ENCODE measurements at places on chromosomes 6 and 20.

DNA sequence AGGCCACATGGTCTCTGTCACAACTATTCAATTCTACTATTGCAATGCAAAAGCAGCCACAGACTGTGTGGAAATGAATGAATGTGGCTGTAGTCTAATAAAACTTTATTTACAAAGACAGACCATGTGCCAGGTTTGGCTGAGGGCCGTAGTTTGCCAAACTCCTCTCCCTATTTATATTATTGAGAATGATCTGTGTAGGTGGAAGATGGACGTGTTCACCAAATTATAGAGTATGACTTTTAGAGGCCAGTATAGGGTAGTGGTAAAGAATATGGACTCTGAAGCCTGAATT, 125.7 kb upstream of the MYLIP start:
- DNase-seq = no peak

DNA sequence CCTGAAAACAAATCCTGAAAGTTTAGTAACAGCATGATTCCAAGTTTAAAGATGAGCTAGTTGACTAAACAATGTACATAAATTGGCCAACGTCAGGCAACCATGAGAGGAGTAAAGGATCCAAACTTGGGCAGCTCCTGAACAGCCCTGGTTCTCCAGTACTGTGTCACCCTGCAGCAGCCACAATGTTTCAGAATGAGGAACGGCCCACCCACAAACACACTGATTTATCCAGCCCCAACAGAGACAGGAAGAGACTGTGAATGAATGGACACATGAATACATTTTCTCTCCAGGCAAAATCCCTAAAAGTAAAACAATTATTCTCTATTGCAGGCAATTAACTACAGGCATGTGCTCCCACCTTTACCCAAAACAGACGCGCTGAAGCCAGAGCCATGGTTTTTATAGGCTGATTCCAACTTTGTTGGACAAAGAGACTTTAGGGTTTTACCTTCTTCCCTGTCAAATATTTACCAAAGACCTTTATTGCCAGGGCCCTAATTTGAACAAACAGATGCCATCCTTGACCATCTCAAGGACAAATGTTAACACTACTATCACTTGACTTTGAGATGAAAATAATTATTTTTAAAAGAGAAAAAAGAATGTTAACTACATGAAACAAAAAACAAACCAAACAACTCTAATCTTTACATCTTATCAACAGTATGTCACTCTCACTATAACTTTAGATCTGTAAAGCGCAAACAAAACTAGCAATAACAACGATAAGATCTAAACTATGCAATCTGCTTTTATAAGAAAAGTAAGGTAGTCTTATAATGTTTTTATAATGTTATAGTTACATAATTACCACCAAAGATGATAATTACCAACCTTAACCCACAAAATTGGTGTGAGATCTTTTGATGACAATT, 22.9 kb downstream of the CNKSR3 start:
- DNase-seq = no peak

DNA sequence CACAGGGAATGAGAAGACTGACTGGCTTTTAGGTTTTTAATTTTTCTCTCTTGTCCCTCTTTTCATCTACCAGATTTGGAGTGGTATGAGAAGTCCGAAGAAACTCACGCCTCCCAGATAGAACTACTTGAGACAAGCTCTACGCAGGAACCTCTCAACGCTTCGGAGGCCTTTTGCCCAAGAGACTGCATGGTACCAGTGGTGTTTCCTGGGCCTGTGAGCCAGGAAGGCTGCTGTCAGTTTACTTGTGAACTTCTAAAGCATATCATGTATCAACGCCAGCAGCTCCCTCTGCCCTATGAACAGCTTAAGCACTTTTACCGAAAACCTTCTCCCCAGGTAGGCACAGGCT, 644 bp downstream of the MAD2L1BP start:
- no peak for DNase-seq

- no peak for DNase-seq
Measured at GRCh38 chr20:22576733-22577514, 7.4 kb downstream of the FOXA2 start.

- DNase-seq = no peak
Measured at GRCh38 chr20:63982937-63983336, 2.0 kb downstream of the PRPF6 start.

GRCh38 chr20:54292185-54292584, 84.3 kb downstream of the PFDN4 start:
- DNase-seq = no peak

GRCh38 chr6:136236466-136237293, 13.4 kb downstream of the MTFR2 start:
- DNase-seq = no peak

DNA sequence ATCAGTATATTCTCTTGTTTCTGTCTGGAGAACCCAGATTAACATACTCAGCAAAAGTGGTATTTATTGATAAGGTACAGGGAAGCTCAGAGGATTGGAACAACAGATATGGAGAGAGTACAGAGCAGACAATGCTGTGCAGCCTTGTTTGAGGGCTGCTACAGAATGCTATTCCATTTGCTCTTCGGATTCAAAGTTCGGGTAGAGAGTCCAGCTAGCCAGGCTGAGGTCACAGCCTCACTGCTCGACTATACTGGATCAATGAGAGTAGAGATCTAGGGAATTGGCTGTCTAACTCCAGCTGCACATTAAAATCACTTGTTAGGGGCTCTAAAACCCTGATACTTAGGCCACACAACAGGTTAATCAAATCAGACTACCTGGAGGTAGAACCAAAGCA, 200.1 kb upstream of the BTBD3 start:
- DNase-seq = no peak

- no peak for DNase-seq
Measured at GRCh38 chr20:19375801-19376200, 163.4 kb downstream of the SLC24A3 start.

GRCh38 chr6:127855542-127856159, 45.2 kb downstream of the THEMIS start:
- DNase-seq = no peak

- no peak for DNase-seq
Measured at GRCh38 chr20:38499366-38499765, 26.7 kb downstream of the RALGAPB start.

GRCh38 chr6:31112478-31112877, at the start of gene C6orf15:
Gene C6orf15 (minus strand): TSS chr6:31112575. CDS start chr6:31112555, 20 bp downstream.
- no peak for DNase-seq

DNA sequence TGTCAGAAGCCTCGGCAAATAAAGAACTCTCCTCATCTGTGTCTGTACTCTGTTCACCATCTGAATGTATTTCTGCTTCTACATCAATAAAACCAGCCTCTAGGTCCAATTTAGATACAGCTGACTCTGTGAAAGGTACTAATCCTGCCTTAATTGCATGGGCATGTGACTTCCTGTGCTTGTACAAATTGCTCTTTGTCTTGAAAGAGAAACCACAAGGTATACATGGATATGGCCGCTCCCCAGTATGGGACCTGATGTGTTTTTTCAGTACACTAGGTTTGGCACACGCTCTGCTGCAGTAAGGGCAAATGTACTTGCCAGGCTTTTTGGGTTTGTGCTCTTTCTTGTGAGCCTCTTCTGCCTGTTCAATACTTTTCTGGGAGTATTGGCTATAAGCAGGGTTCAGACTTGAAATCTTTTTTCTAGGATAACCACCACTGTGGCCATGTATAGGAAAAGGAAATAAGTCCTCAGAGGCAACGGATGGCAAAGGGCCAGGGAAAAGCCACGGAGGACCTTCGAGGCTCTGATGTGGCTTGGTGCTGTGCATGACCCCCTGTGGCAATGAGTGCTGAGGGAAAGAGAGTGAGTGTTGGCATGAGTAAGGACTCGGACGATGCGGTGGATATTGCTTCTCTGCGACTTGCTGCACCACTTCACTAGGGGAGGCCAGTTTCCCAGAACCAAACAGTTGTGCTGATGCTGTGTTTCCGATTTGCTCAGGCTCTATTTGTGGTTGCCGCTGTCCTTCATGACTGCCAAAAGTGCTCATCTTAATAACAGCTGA, 170.9 kb downstream of the HIVEP2 start:
- no peak for DNase-seq

- DNase-seq = no peak
Measured at GRCh38 chr6:110307368-110307767, 50.8 kb downstream of the METTL24 start.
